Osteocyte (in vitro differentiated cells): ENCODE measurements at places on chromosomes 6 and 20. TPM values are rescaled to one million over a fixed set of nuclear protein-coding genes. Genes with fewer than 3 reads are reported as not detected.

Gene KCNS1
- total RNA-seq, result 0.26 and 0.30 TPM in 2 replicates

Gene ZNF311
- total RNA-seq, result 1.5 and 1.7 TPM in 2 replicates

Gene FKBP1C
- total RNA-seq, result 0.55 and 1.2 TPM in 2 replicates

Gene BPI
- 7.7 and 8.5 TPM in 2 replicates for total RNA-seq

Gene BPIFB4
- total RNA-seq, result not detected in 2 replicates

Gene PET117
- total RNA-seq, result 11.8 and 13.0 TPM in 2 replicates

Gene LPA
- total RNA-seq, result not detected in 2 replicates

Gene LY86
- total RNA-seq, result not detected in 2 replicates
